Activated CD4-positive, alpha-beta T cell treated with anti-CD3 and anti-CD28 coated beads, Interleukin-2, Interleukin-6, amounts not matched to agents 100 ng/mL and 50 ng/mL, durations not matched to agents 16 hours and 8 hours (primary cell): ENCODE measurements at places on chromosomes 1 and 21.

- DNase-seq = no peak
These were observed 15.1 kb downstream of the PAX7 start for GRCh38 chr1:18645747-18646090.

GRCh38 chr1:151255381-151255780 is 847 bp downstream of the PSMD4 start:
- peak; percentile 23 for DNase-seq

GRCh38 chr21:17387030-17387617 is 125.7 kb upstream of the CXADR start:
- DNase-seq = peak; percentile 76

DNA sequence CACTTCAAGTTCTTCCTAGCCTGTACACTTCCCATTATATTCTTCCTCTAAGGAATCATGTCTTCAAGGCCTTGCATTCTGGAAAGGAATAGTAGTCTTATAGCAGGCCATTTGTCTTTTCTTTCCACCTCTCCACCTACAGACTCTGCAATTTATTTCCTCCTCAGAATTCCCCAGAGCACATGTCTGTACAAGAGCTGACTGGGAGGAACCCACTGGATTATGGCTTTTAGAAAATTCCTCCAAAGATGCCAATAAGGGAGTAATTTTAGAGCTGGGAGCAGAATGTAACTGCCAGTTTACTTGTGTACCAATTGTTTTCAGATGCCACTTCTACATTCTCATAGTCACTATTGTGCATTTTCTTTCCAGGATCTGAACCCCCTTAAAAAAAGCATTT is 3.4 kb upstream of the PSMG1 start:
- no peak for DNase-seq

DNA sequence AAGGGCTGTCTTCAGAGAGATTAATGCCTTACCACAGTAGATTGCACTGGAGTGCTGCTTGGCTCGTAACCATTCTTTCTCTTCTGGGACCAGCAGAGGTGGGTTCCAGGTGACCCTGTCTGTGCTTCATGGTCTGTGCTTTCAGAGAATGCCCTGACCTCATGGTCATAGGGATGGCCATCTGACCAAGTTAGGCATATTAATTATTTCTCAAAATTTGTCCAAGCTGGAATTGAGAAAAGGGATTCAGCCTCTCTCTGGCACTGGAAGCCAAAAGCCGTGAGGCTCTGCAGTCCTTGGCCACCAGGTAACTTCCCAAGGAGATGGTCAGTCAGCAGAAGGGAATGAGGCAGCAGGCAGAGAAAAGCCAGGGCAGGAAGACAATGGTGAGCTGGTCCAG is 37.2 kb upstream of the TSPAN2 start:
- no peak for DNase-seq

- no peak for DNase-seq
These were observed 30.2 kb upstream of the SLC22A15 start for GRCh38 chr1:115946116-115946515.

DNA sequence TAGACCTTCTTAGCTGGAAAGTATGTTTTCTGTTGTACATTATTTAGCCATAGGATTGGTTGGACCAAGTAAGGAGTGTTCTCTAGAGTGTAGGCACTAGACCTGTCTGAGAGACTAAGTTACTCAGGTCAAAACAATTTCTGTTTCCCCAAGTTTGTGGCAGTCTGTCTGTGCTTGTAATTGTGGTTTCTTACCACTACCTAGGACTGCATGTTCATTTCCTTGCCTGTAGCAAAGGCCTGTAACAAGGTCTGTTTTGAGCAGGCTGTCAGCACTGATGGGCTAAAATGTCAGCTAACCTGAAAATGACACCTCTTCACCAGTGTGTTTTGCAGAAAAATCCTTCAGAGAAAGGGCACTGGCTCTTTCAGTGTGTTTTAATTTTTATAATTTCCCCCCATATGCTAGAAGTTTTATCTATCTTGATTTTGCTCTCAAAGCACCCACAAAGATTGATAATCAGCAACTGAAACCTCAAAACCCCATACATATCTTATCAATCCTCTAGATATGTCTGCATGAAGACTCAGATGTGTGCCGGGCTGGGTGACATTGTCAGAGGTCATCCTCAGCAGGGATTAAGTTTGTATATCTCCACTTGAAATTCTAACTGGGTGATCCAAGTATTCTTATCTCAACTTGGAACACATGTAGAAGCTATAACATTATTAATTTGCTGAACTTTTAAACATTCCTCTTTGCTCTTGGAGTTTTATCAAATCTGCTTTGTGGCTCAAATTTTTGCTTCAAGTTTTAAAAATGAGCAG is 50.7 kb upstream of the ST6GALNAC3 start:
- DNase-seq = peak; percentile 18

- no peak for DNase-seq
These were observed 11.2 kb downstream of the SCAF4 start for GRCh38 chr21:31720739-31721138.

- peak; percentile 17 for DNase-seq
These were observed 542 bp downstream of the EIF2B3 start for GRCh38 chr1:44985747-44986359.

DNA sequence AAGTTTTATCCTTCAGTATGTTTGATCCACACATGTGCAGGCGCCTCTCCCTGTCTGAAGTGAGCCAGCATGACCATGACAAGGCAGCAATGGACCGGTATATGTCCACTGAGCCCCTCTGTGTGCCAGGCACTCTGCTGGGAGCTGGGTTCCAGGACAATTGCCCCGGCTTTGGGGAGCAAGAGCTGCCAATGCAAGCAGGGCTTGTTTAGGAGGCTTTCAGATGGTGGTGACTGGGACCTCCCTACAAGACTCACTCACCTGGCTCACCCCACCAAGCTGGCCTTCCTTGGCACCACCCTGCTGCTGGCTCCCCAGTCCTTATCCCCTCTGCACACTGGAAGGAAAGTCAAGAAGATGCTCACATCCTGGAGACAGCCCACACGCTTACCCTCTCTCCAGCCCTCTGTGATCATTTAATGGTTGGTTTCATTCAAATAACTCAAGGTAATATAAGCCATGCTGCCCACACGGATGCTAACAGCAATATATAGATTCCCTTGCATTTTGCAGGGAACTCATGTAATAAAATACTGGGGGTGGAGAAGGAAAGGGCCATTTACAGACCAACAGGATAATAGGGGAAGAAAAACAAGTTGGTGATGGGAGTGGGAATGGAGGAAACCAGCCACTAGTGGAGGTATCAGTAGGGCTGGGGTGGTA is 23.6 kb downstream of the KCND3 start:
- no peak for DNase-seq

GRCh38 chr1:167463875-167464575 is 54.3 kb downstream of the CD247 start:
- no peak for DNase-seq

DNA sequence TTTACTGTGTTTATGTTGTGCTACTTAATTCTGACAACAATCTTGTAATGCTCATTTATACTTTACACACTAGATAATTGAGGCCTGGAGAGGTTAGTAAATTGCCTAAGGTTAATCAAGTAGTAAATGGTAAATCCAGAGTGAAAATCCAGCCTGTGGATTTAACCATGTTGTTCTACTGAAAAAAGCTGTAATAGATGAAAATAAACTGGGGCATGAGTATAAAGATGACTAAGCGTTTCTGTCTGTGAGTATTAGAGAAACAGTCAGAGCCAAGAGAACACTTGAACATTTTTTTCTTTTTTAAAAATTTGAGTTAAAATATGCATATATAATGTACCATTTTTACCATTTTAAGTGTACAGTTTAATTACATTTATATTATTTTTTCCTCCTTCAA is 47.9 kb upstream of the LEPR start:
- DNase-seq = no peak

- DNase-seq = no peak
These were observed 129.2 kb downstream of the ZBTB18 start for GRCh38 chr1:244180256-244180655.

GRCh38 chr1:89279011-89279466 is 6.4 kb upstream of the GBP5 start:
- peak; percentile 31 for DNase-seq

- no peak for DNase-seq
These were observed 202.1 kb downstream of the VAV3 start for GRCh38 chr1:107762751-107763390.

- DNase-seq = no peak
These were observed 11.0 kb upstream of the AVPR1B start for GRCh38 chr1:206128196-206128595.

- DNase-seq = no peak
These were observed 35.3 kb upstream of the DMRTA2 start for GRCh38 chr1:50458507-50458906.

- no peak for DNase-seq
These were observed 5.8 kb downstream of the S100A8 start for GRCh38 chr1:153384958-153385580.

DNA sequence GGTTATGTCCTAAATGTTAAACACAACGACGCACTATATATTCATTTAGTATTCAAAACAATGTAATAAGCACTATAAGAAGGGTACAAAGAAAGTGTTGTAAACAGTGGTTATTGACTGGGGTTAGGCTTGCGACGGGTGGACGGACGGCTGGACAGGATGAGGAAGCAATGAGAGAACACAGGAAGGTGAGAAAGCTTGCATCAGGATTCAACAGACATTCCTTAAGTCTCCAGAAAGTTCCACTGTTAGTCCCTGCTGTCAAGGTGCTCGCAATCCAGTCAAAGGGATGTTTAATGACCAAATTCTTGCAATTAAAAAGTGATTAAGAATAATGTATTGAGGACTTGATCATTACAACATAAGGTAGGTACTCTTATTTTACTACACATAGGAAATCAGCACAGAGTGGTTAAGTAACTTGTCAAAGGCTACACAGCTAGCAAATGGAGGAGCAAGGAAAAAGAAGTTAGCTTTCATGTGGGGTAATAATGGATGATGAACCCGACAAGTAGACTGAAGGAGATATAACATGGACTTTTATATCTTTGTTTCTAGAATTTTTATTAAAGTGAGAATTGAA is 994 bp upstream of the ACBD6 start:
- no peak for DNase-seq

DNA sequence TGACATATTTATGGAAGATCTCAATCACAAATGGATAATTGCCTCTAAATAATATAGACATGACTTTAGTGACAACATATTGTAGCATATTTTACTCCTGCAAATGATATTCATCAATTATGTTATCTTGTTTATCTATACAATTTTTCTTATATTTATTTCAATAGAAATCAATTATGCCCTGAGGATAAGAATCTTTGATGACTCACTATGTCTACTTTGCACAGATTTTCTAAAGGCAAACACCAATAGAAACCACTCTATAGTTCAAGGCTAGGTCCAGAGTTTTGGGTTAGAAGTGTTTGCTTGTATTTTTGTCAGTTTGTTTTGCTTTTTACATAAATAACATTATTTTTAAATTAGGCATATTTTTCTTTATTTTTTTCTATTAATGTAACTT is 879.0 kb downstream of the LTN1 start:
- DNase-seq = no peak

DNA sequence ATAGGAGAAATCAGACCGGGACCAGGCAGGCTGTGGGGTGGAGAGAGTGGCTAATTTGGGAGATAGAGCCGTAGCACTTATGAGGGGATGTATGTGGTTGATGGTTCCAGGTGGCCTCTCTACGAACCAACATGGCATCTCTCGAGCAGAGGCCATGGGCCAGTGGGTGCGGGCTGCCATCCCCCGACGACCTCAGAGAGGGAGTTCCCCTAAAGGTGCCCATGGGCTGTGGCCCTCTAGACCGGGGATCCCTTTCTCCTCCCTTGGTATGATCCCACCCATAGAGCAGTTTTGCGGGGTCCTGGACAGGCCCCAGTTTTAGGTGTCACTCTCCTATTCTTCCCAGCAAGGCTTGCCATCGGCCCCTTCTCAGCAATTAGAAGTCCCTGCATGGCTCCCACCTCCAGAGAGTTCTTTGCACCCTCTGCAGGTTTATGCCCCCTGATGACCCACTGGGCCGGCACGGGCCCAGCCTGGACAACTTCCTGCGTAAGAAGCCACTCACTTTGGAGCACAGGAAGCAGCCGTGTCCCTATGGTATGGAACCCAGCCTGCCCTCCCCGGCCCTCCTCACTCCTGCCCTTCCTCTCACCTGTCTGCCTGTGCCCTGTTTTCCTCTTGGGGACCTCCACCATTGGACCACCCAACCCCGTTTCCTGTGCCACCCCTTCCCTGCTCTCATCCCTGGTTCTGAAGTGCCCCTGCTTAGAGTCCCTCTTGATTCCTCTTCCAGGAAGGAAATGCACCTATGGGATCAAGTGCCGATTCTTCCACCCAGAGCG is 7.8 kb downstream of the ZC3H12A start:
- DNase-seq = no peak

- no peak for DNase-seq
These were observed 1.5 kb downstream of the GRIK3 start for GRCh38 chr1:37032660-37033354.

DNA sequence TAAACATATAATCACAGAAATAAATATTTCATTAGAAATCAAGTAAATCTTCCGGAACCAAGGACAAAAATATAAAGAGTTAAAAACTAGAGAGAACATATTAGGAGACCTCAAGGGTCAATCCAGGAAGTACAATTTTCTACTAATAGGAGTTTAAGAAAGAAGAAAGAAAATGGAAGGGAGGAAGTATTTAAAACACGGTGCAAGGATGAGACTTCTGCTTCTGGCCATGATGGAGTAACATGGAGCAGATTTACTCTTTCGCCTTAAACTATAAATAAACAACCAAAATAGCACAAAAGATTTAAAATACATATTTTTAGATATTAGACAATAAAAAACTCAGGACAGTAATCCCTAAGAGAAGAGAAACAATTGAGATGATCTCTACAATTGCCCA is 12.6 kb upstream of the IFNAR1 start:
- no peak for DNase-seq

- DNase-seq = no peak
These were observed 20.1 kb downstream of the GALNT2 start for GRCh38 chr1:230087028-230087716.

- no peak for DNase-seq
These were observed 113.6 kb upstream of the CYYR1 start for GRCh38 chr21:26686705-26687104.

- DNase-seq = no peak
These were observed 4.9 kb downstream of the BCAN start for GRCh38 chr1:156646738-156647211.

GRCh38 chr21:25827513-25827912 is 92.7 kb downstream of the GABPA start:
- no peak for DNase-seq

DNA sequence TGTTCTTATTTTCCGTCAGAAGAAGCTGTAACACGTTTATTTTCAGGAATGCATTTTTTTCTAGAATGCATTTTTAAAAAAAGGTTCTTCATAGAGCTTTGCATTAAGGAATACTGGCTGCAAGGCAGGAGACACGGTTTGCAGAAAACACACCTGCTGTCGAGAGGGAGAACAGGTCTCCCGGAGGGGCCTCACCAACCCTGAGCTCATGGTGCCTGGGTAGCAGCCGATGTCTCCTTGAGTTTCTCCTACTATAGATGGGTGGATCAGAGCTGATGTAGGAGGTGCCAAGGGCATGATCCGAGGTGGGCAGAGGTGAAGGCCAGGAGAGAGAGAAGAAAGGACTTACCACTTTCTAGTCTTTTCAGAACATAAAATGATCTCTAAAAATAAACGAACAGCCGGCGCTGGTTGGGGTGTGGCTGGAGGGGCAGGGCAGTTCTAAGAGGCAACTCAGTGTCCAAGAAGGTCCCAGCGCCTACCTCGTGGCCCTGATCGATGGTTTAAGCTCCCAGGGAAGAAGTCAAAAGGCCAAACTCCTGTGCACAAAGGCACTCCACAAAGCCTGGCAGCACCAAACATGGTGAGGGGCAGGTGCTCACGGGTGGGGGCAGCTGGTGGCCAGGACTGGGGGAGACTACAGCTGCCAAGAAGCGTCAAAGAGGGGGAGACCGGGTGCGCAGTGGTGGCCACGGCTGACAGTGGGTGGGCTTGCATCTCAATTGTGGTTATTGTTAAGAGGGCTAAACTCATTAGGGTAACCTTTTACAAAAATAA is 12.2 kb downstream of the MORN1 start:
- no peak for DNase-seq
